ENCODE measurements at places on chromosomes 7 and 10.

DNA sequence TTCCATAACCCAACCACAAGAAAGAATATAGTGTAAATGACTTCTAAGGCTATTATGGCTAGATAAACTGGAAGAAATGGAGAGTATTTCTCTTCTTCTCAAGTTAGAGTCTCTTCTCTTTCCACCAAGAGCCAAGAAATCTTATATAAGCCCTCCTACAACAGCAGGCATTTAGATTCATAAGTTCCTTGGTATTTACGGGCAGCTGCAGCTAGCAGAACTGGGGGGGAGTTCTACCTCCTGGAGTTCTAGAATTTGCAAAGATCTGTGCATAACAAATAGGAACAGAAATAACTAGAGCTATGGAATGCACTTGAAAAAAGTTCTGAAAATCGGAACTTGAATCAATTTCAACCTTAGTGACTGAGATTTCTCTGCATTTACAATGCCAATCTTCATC, 715.2 kb upstream of the GRM3 start:
- no peak for DNase-seq

GRCh38 chr10:61408105-61408504, 45.1 kb downstream of the TMEM26 start:
- DNase-seq, result no peak

DNA sequence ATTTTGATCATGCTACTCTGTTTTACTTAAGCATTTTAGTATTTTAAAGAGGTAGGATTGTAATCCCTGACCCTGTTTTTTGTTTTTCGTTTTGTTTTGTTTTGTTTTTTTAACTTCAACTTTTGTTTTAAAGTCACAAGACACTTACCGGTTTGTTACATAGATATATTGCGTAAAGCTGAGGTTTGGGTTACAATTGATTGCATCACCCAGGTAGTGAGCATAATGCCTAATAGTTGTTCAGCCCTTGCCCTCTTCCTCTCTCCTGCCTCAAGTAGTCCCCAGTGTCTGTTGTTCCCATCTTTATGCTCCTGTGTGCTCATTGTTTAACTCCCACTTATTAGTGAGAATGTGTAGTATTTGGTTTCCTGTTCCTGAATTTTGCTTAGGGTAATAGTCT, 93.1 kb upstream of the TEX47 start:
- no peak for DNase-seq

GRCh38 chr10:116737627-116738327, 4.6 kb downstream of the HSPA12A start:
- DNase-seq, result peak; percentile 13

- no peak for DNase-seq
These were observed 99.9 kb downstream of the TRIL start for GRCh38 chr7:28858206-28858605.

DNA sequence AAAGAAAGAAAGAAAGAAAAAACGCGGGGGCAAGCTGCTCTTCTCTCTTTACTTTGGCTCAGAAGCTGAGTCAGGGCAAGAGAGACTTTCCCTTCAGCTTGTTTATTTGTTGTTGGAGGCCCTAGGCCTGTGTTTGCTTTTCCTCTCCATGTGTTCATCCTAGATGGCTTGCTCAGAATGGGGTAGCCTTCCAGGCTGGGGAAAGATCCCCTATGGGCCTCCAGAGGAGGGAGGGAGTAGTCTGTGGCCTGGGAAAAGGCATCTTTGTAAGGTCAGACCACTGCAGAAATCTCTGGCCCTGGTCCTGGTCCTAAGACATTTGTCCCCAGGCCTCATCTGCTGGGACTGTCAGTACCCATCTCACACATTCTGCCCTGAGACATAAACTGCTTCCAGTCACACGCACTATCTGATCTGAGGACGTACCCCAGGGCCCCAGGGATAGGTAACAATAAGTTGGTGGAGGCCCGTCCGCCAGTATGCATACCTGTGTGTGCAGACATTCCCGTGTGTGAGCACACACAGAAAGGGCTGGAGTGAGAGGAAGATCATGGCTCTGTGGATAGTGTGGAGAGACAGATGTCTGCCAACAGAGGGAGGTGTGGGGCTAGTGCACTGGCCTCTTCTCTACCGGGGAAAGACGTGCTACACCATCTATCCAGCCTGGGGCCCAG, 4.9 kb upstream of the SCD start:
- no peak for DNase-seq

DNA sequence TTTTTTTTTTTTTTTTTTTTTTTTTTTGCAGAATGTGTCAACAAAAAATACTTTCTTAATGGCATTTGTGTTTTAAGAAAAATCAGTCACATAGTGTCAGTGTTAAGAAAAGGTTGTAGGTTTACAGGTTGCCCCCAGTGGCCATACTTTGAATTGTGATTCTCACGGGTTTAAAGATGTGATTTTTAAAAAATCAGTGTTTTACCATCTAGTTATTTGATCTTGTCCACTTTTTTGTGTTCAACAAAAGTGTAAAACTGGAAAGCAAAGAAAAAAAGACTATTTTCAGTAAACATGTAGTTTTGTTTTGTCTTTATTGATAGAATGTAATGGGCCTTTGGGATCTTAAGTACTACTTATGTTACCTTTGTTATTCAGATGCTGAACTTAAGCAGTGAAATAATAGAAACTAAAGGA, 25.7 kb downstream of the SUV39H2 start:
- DNase-seq, result no peak

DNA sequence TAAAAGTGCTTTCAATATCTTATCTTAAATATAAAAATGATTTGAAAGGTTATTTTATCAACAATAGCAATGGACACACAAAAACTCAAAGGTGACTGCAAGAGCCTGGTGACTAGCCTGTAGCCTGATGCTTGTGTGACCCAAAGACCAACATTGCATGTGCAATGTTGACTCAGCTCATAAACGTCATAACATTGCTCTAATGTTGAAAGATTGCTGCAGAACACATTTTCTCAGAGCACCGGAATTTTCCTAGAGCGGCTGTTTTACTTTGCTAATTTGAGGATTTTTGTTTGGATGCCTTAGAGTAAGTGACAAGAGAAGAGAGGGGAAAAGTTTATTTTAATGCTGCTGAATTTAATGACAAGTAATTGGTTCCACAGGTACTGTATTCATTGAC, 107.1 kb downstream of the RAB18 start:
- DNase-seq, result no peak

DNA sequence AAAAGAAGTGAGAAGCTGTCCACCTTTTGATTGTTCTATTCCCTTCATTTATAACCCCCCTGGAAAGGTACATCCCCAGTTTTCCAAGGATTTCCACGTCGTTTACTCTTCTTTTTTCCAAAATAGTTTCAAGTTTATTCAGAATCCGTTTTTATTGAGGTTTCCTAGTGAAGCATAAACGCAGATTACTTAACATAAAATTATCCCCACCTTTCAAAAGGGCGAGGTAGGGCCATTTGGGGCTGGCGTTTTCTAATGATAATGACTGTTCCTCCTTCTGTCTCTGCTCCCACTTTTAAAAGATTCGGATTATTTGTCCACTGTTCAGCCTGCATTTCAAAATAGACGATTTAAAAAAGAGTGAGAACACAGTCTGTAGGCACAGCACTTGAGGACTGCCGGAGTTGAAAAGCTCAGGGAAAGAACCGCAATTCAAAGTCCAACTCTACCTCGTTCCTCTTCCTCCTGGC, 165.2 kb upstream of the PPP1R3A start:
- DNase-seq, result no peak
